Stimulated activated naive CD4-positive, alpha-beta T cell (primary cell): ENCODE measurements at places on chromosomes 6 and 20.

- DNase-seq, result no peak
Measured at GRCh38 chr6:24529985-24530384, 35.2 kb downstream of the ALDH5A1 start.

DNA sequence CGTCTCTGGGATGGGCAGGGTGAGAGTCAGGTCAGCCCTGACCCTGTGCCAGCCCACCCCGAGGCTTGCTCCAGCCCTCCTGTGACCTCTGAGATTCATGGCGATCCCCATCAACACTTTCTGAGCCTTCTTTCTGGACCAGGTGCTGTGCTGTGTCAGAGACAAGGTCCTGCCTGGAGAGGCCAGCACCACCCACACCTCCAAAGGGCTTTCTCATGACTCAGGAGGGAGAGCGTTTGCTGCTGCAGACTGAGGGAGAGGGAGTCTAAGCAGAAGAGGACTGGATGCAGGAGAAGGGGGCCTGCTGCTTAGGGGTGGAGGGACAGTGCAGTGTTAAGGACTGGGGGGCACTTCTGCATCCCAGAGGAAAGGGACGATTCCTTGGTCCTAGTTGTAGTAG, 193.5 kb downstream of the LRFN2 start:
- DNase-seq, result no peak

DNA sequence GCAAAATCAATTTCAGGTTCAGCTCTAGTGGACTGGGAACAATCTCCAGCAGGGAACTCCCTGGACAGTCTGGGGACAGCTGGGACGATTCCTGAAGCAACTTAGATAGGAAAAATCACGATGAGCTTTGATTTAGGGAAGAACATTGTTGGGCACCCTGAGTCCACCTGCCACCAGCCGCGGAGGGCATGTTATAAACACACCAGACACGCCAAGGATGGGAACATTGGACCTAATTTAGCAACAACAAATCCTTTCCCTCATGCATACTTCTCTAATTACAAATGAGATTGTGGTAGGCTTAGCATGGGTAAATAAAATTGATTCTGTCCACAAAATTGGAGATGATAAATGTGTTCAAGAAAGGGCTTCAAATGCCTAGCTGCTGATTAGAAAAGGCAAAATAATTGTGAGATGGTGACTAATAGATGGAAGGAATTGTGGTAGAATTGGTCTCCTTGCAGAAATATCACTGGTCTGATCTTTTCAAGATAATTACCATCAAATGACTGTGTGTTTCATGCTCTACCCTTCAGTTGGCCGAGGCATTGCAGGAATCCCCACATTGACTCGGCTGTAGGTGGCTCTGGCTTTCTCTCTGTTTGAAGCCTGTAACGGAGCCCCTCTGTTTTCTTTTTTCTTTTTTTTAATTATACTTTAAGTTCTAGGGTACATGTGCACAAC, 6.1 kb upstream of the NANP start:
- DNase-seq, result no peak

DNA sequence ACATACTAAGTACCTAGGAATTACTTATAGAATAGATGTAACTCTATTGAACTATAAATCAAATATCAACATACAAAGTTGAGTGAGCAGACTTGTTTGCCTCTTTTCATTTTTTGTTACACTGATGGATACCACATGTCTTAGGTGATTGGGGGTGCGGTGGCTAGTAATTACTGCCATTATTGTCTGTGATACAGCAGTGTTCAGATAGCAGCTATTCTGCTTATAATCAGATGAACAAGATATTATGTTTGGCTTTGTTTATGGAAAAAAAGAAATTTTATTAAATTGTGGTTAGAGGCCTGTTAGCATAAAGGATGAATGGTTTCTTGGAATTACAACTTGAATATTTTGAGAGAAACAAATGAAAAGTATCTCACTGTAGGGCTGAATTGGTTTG, 55.9 kb downstream of the KCNQ5 start:
- DNase-seq, result no peak

- no peak for DNase-seq
Measured at GRCh38 chr6:147099974-147100373, 104.2 kb upstream of the STXBP5 start.

- DNase-seq, result no peak
Measured at GRCh38 chr6:84522135-84522549, 242.3 kb downstream of the TBX18 start.

DNA sequence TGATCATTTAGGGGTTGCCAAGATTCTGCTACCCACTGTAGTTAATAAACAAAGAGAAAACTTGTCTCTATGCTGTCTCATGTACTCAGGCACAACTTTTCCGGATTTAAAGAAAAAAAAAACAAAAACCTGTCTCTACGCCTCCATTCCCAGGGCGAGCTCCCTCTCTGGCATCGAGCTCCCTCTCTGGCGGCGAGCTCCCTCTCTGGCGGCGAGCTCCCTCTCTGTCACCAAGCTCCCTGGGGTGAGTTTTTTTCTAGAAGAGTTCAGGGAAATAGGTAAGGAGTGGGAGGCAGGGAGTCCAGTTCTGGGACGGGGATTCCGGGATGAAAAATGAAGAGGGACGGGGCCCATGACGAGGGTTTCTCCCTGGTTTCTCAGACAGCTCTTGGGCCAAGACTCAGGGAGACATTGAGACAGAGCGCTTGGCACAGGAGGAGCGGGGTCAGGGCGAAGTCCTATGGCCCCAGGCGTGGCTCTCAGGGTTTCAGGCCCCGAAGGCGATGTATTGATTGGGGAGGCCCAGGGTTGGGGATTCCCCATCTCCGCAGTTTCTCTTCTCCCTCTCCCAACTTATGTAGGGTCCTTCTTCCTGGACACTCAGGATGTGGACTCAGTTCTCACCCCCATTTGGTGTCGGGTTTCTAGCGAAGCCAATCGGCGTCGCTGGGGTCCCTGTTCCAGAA, 16.5 kb upstream of the HLA-A start:
- DNase-seq, result no peak

GRCh38 chr20:50144362-50144761, 9.2 kb downstream of the PEDS1 start:
- DNase-seq, result no peak

- DNase-seq, result no peak
Measured at GRCh38 chr20:14051454-14051853, 56.1 kb downstream of the MACROD2 start.

DNA sequence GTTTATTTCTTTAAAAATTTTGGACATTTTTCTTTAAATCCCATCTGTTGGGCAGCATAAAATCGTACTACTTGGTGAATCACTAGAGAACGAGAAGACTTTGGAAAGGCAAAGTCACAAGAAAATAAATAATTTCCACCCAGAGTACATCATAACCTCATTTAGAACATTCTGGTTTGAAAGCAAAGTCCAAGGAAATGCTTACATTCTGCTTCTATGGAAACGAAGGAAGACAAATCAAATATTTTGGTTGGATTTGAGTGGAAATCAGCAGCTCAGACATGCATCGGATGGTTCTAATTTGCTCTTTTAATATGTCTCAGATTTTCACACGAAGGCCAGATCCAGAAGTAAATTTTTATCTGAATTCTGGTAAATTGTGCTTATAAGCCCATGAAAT, 60.7 kb upstream of the LTV1 start:
- no peak for DNase-seq
